Adipocyte (in vitro differentiated cells): ENCODE measurements at places on chromosomes 13 and 19.

DNA sequence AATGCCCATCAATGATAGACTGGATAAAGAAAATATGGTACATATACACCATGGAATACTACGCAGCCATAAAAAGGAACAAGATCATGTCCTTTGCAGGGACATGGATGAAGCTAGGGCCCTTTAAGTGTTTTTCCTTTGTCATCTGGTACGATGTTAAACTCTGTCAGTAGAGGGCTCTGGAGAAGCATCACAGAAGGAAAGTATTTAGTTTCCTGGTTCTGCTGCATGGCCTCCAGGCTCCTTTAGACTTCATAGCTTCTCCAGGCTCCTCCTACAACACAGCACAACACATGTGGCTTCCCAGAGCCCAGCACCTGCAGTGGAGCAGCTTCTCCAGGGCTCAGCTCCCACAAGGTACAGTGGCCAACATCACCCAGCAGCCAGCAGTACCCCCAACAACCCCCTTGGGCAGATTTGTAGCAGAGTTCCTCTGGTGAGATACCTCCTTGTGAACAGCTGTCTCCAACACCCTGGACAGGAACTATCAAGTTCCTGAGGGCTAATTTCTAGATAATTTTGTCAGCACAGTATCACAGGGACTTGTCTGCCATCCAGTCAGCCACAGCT, 63.4 kb downstream of the KCTD12 start:
- peak; percentile 54 for DNase-seq

DNA sequence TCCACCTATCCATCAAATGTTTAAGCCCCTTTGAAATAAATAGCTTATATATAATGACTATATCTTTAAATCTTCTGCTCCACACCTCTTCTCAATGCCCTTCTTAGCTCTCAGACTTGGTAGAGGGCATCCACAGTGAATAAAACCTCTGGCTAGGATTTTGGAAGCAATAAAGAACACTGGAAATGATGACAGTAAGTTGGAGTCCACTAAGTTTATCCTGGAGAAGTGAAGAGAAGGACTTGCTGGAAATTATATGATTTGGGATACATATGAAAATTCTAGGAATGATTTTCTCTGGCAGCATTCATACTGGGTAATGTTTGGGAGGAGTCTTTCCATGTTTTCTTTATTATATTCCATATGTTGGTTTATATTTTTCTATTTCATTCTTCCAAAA, 133.5 kb upstream of the KL start:
- no peak for DNase-seq

- no peak for DNase-seq
Observed at GRCh38 chr13:75512253-75512652, 25.4 kb downstream of the COMMD6 start.

GRCh38 chr13:73300718-73301425, 242.1 kb downstream of the KLF5 start:
- DNase-seq: no peak

- peak; percentile 90 for DNase-seq
Observed at GRCh38 chr13:39527961-39528660, 74.9 kb downstream of the LHFPL6 start.

DNA sequence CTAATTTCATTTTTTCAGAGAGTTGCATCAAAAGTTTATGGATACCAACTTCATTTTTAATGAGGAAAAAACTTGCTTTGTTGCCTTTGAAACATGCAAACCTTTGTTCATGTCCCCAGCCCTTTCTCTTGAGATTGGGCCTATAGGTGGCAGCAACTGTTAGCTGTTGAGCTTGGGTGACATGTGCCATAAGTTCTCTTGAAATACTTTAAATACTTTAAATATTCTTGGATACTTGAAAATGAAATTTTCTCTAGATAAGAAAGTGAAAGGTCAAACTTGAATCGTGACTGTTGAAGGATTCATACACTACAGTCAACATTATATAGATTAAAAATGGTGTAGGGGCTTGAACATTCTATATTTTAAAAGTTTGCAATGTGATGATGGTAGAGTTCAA, 294.9 kb downstream of the NDFIP2 start:
- peak; percentile 77 for DNase-seq

DNA sequence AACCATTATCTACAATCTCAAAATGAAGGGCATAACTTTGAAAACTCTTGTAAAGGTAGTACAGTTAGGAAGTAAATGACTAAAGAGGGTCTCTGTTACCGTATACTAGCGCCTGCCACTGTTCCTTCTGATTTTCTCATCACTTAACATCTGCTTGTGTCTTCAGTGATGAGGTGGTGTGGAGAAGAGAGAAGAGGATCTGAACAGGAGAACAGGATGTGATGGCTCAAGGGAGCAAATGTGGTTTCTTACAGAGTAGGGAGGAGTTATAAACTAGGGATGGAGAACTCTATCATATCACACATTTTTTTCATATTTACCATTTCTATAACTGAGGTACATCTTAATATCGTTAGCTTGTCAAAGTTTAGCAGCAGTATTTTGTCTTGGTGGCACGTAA, 1.1 kb downstream of the KCTD4 start:
- no peak for DNase-seq

DNA sequence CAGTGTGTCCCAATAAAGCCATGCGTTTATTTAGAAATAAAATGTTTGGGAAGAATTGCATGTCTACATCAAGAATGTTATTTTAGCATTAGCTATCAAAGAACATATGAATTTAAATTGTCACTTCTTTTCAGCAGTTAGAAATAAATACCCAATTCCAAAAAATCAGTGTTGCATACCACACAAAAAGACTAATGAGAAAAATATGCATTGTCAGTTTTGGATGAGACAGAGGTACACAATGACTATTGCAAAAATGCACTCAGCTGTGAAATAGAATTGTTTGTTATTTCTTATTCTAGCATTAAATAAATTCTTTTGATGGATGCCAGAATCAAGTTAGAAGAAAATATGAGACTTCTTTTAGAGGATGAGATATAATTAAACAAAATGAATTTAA, 833.9 kb downstream of the SLITRK1 start:
- peak; percentile 77 for DNase-seq

GRCh38 chr19:38549061-38549460, 68.7 kb downstream of the MAP4K1 start:
- no peak for DNase-seq

GRCh38 chr19:6448045-6448444, 11.5 kb downstream of the SLC25A23 start:
- DNase-seq: no peak

GRCh38 chr13:112248406-112248760, 127.8 kb upstream of the SPACA7 start:
- no peak for DNase-seq

- DNase-seq: no peak
Observed at GRCh38 chr19:29842471-29843179, 30.8 kb downstream of the CCNE1 start.

DNA sequence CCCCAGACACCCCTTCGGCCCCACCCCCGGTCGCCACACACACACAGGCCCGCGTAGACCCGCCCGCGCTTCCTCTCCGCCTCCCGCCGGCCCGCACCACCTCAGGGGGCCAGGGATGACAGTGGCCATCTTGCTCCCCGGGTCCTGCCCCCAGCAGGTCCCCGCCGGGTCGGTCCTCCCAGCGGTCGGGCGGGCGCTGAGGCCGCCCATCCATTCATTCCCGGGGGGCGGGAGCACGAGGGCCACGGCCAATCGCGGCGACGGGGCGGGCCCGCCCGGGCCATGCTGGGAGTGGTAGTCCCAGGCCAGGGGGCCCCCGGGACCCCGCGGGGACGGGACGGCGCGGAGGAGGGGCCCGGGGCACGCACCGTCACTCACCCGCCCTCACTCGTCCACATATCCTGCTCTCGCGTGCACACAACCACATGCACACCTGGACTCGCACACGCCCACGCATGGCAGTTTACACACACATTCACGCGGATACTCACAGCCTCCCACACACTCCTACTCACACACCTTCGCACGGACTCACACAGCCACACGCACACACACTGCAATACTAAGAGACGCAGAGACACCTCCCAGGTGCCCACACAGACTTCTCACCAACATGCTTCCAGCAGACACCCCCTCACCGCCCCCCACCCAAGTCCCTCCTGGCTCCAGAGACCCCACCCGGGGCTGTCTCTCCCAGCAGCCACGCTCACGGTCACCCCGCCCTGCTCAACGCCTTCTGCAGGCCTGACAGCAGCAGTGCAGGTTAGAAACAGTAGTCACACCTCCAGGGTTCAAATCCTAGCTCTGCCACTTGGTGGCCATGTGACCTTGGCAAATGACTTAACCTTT, at the start of gene DPF1:
TSS of gene DPF1 (minus strand) at position 209 of the 849 bp plus-strand sequence. CDS start at position 129, 80 bp downstream.
- DNase-seq: peak; percentile 83

- DNase-seq: no peak
Observed at GRCh38 chr19:46025835-46026234, 3.0 kb upstream of the PGLYRP1 start.

DNA sequence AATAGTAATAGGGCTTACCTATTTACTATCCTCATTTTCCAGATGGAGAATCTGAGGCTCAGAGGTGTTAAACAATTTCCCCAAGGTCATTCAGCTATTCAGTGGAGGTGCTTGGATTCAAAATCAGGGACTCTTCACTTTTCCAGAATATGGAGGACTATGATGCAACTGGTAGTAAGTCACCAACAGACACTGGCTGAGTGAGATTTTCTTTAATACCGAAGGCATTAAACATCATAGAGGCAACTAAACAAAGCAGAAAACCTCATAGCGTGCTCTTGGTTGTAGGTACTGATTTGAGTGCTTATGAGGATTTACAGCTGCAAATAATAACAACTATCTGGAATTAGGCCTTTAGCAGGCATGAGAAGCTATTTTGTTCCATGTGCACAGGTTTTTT, 134.4 kb downstream of the DLEU7 start:
- no peak for DNase-seq

DNA sequence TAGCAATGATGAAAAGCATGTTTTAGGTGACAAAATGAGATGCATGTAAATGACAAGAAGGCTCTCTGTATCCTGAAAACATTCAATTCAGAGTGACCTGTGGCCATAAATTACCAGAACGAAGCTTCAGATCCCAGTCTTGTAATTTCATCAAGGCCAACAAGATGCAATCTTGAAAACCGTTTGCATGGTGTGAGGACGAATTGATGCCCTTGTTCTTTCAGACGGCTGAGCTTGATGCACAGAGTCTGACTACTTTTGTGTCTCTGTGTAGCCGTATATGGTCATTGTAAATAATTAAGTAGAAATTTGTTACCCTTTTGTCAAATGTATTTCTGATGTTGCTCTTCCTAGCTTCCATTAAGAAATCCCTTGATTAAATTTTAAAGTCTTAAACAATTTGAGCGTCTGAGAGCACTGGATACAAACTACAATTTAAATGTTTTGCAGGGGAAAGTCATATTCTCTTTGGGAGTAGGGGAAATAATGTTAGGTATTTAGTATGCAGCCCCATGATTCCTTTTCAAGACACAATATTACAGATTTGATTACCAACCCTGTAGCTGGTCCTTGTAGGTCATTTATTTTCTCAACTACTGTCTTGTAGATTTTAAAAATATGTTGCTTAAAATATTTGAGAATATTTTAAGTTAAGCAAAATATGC, 125.8 kb upstream of the PCDH9 start:
- no peak for DNase-seq

DNA sequence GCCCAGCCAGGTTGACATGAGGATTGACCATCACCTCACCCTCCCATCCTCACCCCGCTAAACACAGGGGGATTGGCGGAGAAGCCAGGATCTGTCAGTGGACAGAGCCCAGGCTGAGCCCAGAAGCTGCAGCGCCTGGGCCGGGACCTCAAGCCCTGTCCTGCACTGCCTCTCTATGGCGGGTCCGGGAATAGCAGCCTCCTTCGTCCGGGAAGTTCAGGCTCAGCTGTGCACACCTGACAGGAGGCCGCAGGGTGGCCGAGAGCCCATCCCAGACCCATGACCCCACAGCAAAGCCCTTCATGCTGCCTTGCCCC, 67.8 kb downstream of the SPACA7 start:
- peak; percentile 62 for DNase-seq

- no peak for DNase-seq
Observed at GRCh38 chr13:106678646-106679418, 110.9 kb upstream of the ARGLU1 start.

GRCh38 chr19:39077323-39077722, 6.8 kb upstream of the ACP7 start:
- DNase-seq: no peak

DNA sequence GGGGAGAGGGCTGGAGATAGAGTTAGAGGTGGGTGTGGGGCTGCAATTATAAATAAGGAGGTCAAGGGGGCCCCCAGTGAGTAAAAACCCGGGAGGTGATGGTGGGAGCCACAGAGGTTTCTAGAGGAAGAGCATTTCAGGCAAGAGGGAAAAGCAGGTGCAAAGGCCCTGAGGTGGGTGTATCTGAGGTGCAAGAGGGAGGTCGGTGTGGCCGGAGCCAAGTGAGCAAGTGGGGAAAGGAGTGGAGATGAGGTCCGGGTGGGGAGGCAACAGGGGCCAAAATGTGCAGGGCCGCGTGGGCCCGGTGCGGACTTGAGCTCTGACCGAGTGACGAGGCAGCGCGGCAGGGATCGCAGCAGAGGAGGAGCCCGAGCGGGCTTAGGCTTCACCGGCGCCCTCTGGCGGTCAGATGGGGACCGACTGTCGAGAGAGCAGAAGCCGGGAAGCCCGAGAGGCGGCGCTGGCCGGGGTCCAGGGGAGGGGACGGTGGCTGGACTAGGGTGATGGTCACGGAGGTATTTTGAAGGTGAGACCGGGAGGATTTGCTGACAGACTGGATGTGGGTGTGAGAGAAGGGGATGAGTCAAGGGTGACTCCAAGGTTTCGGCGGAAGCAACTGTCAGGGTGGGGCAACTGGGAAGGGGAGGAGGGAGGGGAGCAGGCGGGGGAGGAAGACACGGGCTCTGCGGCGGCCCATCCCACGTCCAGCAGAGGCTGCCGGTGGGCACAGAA, 17.7 kb upstream of the SPACA4 start:
- DNase-seq: peak; percentile 97

DNA sequence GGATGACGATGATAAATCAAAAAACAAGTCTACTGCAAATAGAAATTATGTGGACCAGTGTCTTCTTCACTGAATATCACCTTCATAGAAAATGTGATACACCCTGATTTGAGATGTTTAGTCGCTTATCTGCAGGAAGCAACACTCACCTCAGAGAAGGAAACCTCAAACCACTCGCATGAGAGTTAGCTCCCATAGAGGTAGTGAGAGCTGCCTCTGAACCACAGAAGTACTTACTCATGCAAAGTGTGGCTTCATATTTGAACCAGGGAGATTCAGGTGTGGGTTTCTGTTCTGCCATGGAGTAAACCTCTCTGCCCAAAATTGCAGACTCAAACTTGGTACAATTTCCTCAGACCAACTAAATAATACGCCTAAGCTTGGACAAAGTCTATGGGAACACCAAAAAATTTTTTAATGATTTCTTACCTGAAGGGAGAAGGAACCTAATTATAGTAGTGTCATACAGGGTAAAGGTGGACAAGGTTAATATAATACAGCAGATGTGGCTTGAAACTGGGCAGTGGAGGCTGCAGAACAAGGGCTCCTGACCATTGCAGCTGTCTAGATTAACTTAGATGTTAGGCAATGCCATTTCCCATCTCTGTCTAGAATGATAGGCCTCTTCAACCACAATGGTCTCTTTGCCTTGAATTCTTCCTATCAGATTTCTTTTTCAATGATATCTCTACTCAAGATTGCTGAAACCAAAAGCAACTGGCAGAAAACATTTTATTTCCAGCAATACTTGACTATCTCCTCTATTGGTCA, 29.6 kb upstream of the RCBTB2 start:
- DNase-seq: no peak

- no peak for DNase-seq
Observed at GRCh38 chr13:89688918-89689317, 1658.6 kb upstream of the MIR17HG start.
